ENCODE measurements at places on chromosomes 4 and X.

GRCh38 chr4:25107827-25108516, 52.3 kb downstream of the SEPSECS start:
- no peak for DNase-seq

DNA sequence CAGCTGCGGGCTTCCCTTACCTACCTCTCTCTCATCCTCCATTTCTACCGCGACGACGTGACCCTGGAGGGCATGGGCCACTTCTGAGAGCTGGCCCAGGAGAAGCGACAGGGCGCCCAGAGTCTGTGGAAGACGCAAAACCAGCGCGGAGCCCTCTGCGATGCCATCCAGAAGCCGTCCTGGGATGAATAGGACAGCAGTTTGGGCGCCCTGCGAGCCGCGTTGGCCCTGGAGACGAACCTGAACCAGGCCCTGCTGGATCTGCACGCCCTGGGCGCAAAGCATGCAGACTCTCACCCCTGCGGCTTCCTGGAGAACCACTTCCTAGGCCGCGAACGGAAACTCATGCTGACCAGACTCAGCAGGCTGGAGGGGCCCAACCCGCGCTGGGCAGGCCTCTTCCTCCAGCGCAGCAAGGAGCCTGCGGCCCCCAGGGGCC, 52.7 kb upstream of the TMPRSS11F start:
- no peak for DNase-seq

GRCh38 chr4:139869810-139870209, 204.2 kb downstream of the MGST2 start:
- no peak for DNase-seq

DNA sequence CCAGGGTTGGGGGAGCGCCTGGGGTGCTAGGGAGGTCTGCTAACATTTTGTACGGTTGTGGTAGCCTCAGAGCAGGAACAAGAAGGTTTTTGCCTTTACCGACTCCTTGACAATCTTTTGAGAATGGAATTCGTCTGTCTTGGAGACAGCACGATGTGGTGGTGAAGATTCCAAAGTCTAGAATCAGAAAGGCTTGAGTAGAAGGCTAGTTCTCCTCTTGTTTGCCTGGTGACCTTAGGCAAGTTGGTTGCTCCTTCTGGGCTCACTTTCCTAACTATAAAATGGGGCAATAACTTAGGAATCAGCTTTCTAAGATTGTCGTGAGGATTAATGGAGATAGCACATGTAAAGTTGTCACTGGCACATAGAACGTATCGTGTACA, 741 bp downstream of the FAM47E start:
- DNase-seq: no peak

DNA sequence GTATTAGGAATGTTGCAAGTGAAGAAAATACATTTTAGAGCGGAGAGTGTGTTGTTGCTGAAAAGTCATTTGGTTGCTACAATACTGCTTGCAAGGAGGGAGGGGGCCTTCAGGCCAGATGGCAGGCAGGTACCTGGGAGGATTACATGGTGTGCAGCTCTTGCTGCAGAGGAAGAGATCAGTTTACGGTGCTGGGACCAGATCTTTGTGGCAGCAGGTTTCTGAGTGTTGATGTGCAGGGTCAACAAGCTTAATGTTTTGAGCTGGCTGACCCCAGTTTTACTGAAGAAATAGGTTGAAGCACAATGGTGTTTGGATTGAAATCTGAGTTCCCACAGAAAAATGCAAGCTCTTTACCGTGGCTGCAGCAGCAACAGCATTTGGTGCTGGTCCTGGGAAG, 96.4 kb upstream of the DDIT4L start:
- DNase-seq: no peak

GRCh38 chr4:57736781-57737180, 626.6 kb upstream of the IGFBP7 start:
- no peak for DNase-seq

DNA sequence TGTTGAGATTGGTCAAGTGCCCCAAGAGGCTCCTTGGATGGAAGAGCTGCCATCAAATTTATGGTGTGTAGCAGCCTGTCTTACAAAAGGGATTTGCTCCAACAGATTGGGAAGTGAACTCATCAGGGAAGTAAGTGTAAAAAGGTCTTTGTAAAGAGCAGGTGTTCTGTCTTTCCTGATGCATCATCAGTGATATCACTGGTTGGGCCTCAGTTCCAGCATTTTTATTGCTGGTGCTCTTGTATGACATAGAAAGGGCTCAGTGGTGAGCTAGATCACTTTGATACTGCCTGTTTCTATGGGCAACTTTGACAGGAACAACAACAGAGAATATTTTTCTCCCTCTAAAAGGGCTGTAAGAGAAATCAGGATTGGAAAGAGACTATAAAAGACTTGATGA, 8.7 kb upstream of the GABRE start:
- no peak for DNase-seq

- DNase-seq: peak; percentile 25
Measured at GRCh38 chrX:57573754-57574153, 18.1 kb upstream of the ZXDB start.

- no peak for DNase-seq
Measured at GRCh38 chr4:3770323-3771163, 4.4 kb downstream of the ADRA2C start.

DNA sequence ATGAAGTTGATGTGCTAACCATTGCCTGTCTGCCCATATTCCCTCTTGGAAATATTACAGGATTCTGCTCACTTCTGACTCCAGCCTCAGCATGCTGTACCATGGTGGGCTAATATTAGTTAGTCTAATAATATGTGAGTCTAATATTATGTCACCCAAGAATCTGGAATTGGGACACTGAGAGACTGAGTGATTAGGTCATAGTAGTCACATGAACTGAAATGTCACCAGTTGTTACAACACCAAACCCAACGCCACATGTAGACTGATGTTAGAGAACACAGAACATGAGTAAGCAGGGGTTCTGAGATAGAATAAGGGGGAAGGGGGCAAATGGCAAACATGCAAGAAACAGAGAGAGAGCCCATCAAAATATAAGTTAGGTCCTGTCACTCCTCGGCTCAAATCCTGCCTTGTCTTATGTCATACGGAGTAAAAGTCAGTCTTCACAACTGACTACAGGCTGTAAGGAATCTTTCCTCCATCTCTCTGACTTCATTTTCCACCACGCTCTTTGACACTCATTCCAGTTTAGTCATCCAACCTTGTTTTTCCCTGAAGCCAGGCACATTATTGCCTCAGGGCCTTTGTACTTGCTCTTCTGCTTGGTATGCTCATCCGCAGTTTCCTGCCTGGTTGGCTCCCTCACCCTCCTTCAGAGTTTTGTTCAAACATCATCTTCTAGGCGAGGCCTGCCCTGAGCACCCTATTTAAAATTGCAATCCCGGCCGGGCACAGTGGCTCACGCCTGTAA, 9.6 kb upstream of the SLAIN2 start:
- peak; percentile 93 for DNase-seq

DNA sequence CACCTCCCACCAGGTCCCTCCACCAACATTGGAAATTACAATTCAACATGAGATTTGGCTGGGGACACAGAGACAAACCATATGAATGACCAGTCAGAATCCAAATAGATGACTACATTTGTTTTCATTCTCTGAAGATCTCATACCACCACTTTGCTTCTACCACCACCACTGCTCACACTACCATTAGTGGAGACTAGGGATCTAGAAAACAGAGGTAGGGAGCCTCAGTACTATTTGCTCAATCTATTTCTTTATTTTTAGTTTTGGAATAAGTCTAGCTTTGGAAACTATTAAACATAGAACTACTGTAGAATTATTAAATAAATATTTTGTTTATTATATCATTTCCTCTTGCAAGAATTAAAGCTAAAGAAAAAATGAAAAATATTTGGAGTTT, 727.9 kb downstream of the CCSER1 start:
- DNase-seq: no peak
